ENCODE measurements at places on chromosomes 7 and 10.

DNA sequence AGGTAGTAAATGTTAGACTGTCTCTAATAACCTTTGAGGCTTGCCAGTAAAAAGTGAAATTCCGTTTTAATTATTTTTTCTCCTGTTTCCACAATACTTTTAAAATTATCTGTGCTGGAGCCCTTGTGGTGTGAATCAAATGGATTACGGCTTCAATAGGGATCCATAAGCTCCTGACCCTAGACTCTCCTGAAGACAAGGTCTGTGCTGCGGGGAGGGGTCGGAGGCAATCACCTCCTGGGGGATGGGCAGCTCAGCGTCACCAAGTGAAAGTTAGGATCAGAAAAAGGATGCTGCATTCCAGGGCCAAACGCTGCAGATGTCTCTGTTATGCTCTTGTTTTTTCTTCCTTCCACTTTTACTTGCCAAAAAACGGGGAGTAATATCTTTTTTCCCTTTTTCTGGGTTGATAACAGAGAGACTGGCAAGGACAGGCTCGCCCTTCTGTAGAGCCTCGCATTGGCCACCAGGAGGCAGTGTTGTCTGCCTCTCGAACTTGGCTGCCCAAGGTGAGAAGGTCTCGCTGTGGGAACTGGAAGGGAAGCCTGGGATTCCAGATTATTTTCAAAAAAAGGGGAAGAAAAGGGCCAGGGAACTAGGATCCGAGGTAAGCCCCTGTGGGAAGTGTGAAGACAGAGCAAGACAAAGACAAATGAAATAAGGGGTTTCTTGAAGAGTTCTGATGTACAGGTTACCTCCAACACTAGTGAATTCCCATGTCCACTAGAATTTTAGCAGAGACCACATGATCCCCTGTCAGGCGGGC lies 621.9 kb downstream of the ACTR3B start:
- peak; percentile 18 for DNase-seq

- no peak for DNase-seq
Measured at GRCh38 chr7:128963327-128963757, 25.6 kb downstream of the IRF5 start.

GRCh38 chr7:47432671-47433563 lies 149.0 kb downstream of the TNS3 start:
- no peak for DNase-seq

GRCh38 chr7:22726907-22727713 lies at the start of gene IL6:
Gene IL6, plus strand, starts transcription at chr7:22727200. Its CDS starts 63 bp downstream, at chr7:22727263.
- no peak for DNase-seq

DNA sequence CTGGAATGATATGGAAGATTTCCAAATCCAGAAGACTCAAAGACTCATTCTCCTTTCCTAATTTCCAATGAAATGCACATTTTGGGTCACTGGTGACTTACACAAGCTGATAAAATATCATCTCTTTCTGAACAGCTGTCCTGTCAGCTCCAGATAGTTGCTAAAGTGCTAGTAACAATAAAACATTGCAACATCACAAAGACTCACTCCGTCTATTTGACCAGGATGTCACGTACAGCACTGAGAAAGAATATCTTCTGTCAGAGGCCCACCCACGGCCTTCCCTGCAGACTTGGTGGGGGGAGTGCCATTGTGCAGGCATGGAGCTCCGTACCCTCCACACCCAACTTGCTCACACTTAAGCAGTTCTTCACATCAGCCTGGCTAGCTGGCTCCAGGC lies 78.9 kb upstream of the EGR2 start:
- DNase-seq = no peak

GRCh38 chr7:45670227-45670626 lies 96.1 kb downstream of the ADCY1 start:
- DNase-seq = no peak

- DNase-seq = peak; percentile 10
Measured at GRCh38 chr10:131553121-131553520, 241.6 kb upstream of the TCERG1L start.

All from GDM1 (cell line).